Activated CD4-positive, alpha-beta T cell treated with anti-CD3 and anti-CD28 coated beads for 36 hours (primary cell): ENCODE measurements at places on chromosomes 2 and 18.

- DNase-seq, result no peak
These were observed 73.7 kb upstream of the PIK3C3 start for GRCh38 chr18:41881285-41881684.

DNA sequence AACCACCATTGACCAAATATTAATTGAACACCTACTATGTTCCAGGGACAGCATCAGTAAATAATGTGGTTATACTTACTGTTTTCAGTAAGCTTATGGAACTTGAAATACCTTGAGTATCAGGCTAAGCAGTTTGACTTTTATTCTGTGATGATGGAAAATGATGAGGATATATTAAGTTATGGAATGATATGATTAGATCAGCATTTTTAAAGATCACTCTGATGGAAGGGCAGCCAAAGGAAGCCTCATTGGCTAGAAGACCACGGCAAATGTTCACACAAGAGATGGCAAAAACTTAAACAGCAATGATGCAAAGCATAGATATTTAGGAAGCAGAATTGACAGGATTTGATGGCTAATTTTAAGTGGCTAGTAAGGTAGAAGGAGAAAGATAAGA is 266.9 kb upstream of the DPP10 start:
- DNase-seq, result no peak

- DNase-seq, result peak; percentile 8
These were observed 1.7 kb upstream of the HS6ST1 start for GRCh38 chr2:128320192-128320905.

DNA sequence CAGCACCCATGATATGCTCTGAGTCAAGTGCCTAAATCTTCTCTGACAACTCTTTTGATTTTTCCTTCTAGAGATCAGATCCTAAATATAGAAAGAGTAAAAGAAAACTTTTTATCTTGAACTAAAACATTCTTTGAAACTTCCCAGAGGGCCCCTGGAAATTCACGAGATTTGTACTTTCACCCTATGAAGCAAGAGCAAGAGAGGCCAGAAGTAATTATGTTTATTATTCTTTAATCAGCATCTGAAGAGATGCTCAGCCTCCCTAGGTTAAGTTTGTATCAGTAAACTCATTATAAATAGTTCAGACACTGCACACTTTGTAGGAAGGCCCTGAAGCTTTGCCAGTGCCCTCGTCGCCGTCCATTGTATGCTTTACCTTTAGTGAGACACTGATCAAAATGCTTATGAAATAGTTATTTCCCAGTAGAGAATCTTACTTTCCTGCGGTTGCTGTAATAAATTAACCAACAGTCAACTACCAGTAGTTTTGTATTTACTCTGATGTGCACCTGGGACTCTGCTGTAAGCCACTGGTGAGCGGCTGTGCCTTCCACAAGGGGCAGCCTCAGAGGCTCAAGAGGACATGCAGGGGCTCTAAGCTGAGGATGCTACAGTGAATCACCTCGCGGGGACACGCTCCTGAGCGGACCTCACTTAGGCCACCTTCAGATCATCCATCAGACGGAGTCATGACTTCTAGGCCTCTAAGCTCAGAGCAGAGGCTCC is 71.9 kb downstream of the BIN1 start:
- DNase-seq, result no peak

GRCh38 chr2:10522170-10522448 is 74.0 kb upstream of the ODC1 start:
- no peak for DNase-seq

- peak; percentile 50 for DNase-seq
These were observed 104.0 kb downstream of the COBLL1 start for GRCh38 chr2:164737612-164738081.

- no peak for DNase-seq
These were observed 91.2 kb downstream of the POU3F3 start for GRCh38 chr2:104945121-104945520.

- no peak for DNase-seq
These were observed 481.1 kb upstream of the CELF4 start for GRCh38 chr18:38046651-38047050.

- no peak for DNase-seq
These were observed 20.8 kb downstream of the CRIM1 start for GRCh38 chr2:36376319-36376765.

- no peak for DNase-seq
These were observed 68.3 kb downstream of the IL1R2 start for GRCh38 chr2:102060047-102060446.

DNA sequence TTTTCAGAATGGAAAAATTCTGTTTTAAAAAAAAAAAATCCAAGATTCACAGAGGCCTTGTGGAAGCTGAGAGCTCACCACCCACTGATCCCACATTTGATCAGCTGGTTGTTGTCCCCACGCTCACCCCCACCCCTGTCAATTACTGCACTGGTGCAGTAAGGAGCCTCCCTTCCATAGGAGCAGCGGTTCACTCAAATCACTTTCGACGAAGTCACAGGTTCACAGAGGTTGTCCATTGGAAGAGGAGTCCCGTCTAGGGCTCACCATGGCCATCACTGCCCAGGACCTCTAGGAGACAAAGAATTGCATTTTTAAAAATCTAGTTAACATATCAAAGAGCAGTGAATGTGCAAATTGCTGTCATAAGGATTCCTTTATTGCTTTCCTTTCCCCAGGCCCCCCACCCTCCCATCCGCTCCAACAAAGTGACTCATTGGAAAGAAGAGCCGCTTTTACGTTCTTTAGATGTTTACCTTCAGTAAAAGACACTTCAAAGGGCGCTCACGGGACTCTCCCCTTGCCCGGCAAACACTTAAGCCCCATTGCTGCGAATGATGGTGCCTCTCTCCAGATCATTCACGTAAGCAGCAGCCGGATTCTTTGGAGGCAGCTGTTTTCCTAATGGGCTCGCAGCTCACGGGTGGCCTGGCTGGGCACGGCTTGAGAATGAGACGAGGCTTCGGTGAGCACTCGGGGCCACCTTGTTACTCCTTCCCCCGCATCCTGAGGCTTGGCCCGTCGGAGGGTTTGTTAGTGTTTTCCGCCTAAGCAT is 165.5 kb upstream of the SALL3 start:
- no peak for DNase-seq
